H54 (cell line): ENCODE measurements at places on chromosomes 1 and 21.

DNA sequence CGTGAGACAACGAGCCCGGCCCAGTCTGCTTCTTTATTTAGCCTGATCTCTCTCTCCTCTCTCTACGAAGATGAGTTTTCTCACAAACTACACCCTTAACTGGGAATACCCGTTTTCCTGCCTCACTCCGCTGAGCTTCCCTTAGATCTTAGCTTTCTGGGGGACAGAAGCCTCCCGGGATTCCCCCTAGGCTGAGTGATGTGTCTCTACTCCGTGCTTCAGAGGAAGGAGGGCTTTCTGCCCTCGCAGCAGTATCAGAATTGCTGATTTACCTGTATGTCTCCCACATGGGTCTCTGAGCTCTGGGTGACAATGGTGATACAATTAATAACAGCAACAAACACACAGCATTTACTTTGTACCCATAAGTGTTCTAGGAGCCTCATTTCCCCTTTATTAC is 1.0 kb downstream of the ZBTB17 start:
- no peak for DNase-seq

GRCh38 chr21:27365394-27365793 is 398.5 kb upstream of the ADAMTS5 start:
- DNase-seq: peak; percentile 8

GRCh38 chr1:26177182-26177684 is at the start of gene CNKSR1:
CNKSR1 (plus strand) TSS chr1:26177491; CDS start chr1:26177548, 57 bp downstream.
- no peak for DNase-seq

- peak; percentile 64 for DNase-seq
These were observed 1.1 kb upstream of the ADIPOR1 start for GRCh38 chr1:202959276-202959620.

DNA sequence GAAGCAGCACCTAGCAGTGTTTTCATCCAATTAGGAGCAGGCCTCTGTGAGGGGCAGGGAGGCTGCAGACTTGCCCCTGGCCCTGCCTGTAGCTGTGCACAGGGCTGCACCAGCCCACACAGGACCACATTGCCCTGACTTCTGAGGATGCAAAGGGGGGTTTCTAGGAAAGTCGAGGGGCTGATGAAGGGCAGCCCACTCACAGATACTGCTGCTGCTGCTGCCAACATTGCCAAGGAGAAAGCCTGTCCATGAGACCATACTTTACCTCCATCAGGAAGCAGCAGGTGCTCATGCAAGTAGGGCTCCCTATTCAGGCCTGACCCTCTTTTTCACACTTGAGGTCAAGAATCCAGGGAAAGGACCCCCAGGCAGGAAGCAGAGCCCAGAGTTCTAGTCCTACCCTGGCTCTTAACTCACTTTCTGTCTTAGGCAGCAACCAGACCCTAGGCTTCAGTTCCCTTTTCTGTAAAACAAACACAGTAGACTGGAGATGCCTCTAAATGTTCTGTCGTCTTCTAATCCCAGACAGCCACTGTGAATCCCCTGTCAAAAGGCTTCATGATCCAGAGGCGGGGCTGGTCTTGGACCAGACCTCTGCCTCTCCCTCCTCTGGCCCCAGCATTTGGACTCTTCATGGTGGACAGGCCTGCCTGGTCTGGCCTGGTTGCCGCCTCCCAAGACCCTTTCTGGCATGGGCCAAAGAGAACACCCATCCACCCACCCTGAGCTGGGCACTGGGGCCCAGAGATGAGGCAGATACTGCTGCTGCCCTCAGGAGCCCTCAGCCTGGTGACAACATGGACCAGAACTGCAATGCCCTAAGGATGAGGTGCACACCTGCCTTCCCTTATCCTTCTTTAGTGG is 120.2 kb downstream of the GLIS1 start:
- DNase-seq: no peak

DNA sequence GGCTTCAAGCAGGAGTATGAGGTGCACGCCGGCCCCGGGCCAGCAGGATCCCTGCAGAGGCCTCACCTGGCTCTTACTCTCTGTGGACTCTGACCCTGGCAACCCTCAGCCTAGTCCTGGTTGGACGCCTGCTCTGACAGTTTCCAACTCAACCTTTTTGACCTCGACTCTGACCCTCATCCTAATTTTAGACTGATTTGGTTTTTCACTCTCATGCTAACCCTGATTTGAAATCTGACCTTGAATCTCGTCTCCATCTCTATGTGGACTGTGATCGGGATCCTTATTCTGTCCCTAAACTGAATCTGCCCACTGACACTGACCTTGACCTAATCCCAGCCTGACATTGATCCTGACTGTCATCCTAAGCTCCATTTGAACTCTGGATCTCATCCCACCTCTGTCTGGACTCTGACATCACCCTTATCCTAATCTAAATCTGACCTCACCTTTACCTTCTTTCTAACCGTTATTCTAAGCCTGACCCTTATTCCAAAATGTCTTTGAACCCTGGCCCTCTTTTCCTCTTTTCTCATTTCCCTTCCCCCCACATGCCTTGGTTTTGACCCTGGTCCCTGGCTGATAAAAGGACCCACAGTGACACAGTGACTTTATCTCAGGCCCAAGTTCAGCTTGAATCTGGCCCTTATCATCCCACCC is 67.8 kb downstream of the PTPRU start:
- no peak for DNase-seq
